ENCODE measurements at places on chromosomes 7 and 10.
A peak's percentile ranks its signal among the peaks of the same experiment; 100 is the strongest.

DNA sequence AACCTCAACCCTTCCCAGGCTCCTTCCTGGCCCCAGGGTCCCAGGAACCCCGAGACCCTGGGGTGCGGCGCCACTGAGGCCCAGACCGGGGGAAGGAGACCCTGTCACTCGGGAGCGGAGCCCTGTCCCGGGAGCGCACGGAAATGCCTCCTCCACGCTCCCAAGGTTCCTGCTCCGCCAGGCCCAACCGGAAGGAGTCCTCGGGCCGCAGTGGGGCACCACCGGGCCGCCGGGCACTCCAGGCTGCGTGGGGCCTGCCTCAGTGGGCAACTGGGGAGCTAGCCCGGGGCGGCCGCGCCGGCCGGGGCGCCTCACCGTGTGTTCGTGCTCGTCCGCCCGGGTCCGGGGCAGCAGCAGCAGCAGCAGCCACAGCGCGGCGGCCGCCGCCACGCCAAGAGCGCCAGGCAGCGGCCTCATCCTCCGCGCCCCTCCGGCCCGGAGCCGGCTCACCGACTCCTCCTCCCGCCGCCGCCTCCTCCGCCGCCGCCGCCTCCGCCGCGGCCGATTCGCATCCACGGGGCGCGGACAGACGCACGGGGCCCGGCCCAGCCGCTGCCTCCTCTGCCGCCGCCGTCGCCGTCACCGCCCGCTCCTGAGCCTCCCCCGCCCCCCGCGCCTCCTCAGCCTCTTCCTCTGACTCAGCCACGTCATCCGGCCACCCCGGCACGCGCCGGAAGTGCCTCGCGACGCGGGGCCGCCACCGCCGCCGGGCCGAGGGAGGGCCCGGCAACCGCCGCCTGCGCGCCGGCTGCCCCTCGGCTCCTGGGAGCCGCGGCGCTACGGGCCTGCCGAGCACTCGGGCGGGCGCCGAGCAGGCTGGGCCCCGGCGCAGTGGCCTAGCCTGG is at the start of gene TM9SF3:
TM9SF3 (minus strand) TSS at position 594 of the 845 bp plus-strand sequence; CDS start at position 417, 177 bp downstream.
- DNase-seq: peak; percentile 87

DNA sequence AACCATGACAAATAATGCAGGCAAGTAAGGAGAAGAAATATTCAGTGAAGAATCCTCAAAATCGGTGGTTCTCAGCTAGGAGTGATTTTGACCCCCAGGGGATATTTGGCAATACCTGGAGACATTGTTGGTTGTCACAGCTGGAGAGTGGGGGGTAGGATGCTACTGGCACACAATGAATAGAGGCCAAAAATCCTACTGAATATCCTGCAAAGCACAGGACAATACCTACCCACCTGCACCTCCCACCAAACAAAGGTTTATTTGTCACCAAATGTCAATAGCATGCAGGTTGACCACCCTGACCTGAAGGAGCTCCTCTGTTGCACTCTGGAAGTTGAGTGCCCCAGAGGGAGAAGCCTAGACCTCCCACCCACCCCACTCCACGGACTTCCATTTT is 1028.6 kb downstream of the CNTNAP2 start:
- no peak for DNase-seq

DNA sequence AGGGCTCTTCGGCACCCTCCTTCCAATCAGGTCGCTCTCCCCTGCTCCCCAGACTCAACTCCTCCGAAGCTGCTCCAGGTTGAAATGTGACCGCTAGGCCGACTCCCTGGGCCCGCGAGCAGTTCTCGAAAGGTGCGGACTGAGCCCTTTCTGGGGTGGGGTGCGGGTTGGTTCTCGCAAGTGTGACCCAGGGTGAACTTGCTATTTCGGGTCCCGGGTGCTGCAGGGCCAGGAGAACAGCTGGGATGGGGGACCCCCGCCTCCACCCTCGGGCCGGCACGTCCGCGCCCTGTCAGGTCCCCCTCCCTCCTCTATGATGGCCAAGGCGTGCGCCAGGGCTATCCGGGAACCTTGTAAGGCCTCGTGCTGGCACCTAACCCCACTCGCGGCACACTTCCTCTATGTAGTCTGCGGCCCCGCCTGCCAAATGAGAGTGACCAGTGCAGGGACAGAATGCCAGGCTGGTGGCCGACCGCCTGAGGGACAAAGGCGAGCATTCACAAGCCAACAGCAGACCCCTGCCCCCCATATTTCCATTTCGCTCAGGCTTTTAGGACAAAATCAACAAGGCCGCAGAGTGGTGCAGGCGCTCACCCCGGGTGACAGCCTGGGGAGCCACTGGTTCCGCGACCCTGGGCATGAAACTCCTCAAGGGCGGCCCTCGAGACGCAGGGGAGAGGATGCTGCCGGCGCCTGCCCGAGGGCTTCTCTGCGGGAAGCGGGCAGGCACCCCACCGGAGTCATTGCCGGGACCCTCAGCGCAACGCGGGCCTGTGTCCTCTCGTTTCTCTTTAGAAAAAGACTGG is 13.7 kb upstream of the HOXA13 start:
- DNase-seq: no peak

- DNase-seq: no peak
Observed at GRCh38 chr10:89348481-89348880, 20.7 kb downstream of the IFIT3 start.

DNA sequence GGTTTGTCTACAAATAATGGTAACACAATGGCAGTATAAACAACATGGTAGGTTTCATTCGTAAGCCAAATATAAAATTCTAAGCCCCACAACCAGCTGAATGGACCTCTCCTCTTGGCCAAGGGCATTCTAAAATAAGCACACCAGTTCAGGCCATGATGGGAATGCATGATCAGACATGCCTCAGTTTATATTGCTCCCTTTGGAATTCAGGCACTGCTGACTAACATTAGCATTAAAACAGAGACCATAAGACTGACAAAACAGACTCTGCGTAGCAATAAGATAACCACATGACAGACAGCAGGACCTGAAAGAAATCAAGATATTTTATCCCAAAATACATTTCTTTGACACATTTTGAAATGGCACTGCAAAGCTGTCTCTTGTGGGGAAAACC is 125.8 kb downstream of the FAM107B start:
- DNase-seq: no peak

DNA sequence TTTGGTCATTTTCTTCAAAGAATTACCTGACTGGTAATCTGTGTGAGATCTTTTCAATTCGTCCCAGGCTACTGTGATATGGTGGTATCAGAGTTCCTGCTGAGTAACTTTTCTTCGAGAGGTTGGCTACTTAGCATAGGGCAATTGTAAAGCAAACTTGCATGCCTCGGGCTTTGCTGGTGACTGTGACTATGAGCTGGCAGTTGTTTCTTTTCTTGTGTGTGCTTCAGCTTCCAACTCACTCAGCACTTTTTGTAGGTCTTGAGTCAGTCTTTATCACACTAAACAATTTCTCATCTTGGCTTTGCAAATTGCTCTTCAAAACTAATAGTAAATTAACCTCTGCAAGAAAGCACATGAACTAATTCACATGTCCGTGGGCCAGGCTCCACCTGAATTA is 44.3 kb downstream of the PRR15 start:
- peak; percentile 22 for DNase-seq

- DNase-seq: no peak
Observed at GRCh38 chr7:77415476-77415822, 700 bp downstream of the GSAP start.

GRCh38 chr7:135147341-135147898 is 452 bp upstream of the TMEM140 start:
- DNase-seq: peak; percentile 51

GRCh38 chr10:51000164-51000563 is 74.1 kb upstream of the PRKG1 start:
- peak; percentile 95 for DNase-seq

DNA sequence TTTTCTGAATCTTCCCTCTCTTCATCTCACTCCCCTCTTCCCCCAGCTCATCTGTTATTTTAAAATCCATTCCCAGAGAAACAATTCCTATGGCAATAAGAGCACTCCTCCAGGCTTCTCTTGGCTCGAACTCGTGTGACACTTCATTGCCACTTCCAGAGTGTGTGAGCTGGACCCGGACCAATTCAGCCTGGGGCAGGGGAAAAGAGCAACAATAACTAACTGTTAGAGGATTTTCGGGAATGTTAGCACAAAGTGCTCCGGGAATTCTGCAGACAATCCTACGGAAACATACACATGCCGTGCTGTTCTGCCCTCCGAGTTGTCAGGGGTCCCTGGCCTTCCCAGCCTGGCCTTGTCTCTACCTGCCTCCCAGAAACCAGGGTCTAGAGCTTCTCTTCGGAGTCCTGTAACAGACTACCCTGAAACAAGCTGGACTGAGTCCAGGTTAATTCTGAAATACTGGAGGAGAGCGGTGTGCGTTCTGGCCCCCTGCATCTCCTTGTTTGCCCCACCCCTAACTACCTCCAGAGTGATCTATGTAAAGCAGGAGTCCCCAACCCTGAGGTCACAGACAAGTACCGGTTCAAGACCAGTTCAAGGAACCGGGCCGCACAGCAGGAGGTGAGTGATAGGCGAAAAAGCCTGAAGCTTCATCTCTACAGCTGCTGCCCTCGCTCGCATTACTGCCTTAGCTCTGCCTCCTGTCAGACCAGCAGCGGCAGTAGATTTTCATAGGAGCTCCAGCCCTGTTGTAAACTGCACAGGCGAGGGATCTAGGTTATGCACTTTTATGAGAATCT is 11.3 kb downstream of the COL26A1 start:
- DNase-seq: no peak

DNA sequence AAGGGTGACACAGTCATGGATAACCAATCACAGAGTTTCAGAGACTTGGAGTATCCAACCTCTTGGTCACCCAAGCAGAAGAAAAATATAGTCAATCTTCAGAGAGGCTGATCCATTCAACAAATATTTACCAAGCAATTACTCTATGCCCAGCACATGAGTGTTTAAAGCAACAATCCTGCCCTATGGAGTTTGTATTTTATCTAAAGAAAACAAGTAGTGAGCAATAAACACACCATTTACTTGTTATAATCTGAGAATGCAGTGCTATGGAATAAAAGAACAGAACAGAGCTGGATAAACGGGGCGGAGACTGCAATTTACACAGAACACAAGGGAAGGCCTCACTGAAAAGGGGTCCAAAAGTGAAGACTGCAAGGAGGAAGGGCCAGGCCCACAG is 63.8 kb downstream of the GRB10 start:
- no peak for DNase-seq

DNA sequence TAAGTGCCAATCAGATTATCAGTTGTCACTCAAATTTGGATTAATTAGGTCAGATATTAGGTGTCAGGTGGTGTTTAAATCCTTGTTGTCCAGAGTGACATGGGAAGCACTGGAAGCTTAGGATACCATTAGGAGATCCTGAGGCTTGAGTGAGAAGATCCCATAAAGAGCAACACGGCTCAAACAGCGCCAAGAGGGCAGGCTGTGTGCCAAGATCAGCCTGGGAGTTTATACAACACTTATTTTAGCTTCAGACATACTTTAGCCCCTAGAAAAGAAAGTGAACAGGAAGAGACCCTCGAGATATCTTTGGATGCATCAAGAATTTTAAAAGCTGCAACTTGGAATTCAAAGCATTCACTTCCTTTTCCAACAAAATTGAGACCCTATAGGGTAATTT is 14.2 kb upstream of the ACTA2 start:
- DNase-seq: no peak

GRCh38 chr10:93495654-93496321 is 624 bp upstream of the CEP55 start:
- peak; percentile 32 for DNase-seq

DNA sequence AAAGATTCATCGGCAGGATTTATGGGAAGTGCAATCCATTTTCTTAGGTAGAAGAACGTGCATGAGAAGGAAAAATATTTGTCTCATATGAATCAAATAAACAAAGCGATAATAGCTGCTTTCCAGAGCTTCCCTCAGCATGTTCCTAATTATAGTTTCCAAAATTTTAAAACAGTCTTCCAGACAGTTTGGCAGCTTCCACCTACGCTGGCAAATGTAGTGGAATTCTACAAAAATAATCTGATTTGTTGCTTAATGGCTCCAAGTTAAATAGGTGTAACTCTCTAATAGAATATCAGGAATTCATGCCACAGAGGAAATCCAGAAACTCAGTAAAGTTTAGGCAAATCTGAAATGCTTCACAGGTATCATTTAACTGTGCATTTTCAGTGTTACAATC is 23.3 kb upstream of the AGBL3 start:
- no peak for DNase-seq

- DNase-seq: no peak
Observed at GRCh38 chr10:120398180-120398579, 58.8 kb upstream of the PLPP4 start.

DNA sequence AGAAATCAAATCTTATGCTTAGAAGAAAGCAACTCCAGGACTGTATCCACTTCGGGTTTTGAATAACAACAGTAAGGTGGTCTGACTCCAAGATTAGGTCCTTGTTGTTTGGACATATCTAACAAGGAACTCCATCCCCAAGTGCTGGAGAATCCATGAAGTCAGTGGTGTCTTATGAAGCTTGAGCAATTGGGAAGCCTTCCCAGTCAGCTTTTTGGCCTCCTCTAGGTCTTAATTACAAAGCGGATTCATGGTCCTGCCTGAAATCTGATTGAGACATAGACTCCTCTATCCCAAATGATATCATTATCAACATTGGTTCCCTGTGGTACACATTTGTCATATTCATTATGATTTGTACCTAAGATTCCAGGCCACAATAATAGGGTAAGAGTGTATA is 642.6 kb downstream of the AUTS2 start:
- DNase-seq: no peak

- DNase-seq: no peak
Observed at GRCh38 chr7:110929480-110930249, 161.3 kb upstream of the LRRN3 start.

DNA sequence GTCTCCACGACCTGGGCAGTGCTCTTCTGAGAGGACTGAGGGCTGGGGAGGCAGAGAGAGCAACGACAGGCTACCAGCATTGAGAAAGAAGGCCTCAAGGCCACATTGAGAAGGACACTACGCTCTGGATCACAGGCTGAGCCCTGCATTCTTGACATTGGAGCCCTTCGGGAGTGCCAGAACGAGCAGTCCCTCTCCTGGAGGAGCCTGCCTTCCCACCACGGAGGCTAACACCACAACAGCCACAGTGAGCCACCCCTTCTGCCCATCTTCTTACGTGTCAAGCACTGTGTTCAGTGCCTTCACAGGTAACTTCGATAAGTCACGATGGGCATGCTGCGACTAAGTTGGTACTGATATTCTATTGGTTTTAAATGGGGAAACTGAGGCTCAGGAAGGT is 267.8 kb downstream of the RPS24 start:
- DNase-seq: no peak

DNA sequence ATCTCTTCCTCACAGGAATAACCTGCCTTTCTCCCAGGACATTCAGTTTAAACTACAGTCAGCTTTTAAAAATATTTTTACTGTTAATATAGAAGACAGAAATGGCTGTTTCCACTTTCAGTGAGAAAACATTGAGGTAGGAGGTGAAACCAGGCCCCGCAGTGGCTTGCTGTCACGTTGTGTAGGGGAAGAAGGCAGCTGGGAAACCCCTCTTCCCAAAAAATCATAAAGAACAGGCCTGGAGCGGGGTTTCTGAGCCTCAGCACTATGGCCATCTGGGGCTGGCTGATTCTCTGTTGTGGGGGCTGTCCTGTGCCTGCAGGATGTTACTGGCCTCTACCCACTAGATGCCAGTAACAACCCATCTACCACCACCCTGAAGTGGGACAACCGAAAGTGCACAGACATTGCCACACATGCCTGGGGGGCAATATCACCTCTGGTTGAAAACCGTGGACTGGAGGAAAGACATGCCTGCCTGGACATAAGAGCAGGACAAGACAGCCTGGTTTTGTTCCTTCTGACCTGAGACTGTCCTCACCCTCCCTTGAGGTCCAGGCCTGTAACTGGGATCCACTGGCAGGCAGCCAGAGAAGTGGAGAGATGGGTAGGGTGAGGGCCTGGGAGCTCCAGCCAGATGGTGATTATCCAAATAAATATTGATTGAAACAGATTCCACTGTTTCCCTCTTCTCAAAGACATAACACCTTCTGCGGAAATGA is 43.9 kb downstream of the KCNH2 start:
- no peak for DNase-seq

GRCh38 chr10:6665847-6666246 is 85.8 kb upstream of the PRKCQ start:
- no peak for DNase-seq

Data from HCEC 1CT (cell line).